ENCODE measurements at places on chromosomes 4 and X. TPM values are rescaled to one million over a fixed set of nuclear protein-coding genes. Genes with fewer than 3 reads are reported as not detected.

The CRMP1 gene
- total RNA-seq: under 0.01 TPM

The CT45A10 gene
- total RNA-seq: not detected

The ATP11C gene
- 39.8 TPM for total RNA-seq

The CENPVL2 gene
- total RNA-seq: not detected

The RBM47 gene
- 2.3 TPM for total RNA-seq

The SPINK2 gene
- total RNA-seq: not detected

The H2BW2 gene
- total RNA-seq: not detected

The ARSJ gene
- 23.9 TPM for total RNA-seq

The AMBN gene
- not detected for total RNA-seq

The WAS gene
- total RNA-seq: 0.14 TPM

The UGT2A2 gene
- total RNA-seq: not detected
